NCI-H1092 (cell line): ENCODE measurements at places on chromosomes 11 and 22.

DNA sequence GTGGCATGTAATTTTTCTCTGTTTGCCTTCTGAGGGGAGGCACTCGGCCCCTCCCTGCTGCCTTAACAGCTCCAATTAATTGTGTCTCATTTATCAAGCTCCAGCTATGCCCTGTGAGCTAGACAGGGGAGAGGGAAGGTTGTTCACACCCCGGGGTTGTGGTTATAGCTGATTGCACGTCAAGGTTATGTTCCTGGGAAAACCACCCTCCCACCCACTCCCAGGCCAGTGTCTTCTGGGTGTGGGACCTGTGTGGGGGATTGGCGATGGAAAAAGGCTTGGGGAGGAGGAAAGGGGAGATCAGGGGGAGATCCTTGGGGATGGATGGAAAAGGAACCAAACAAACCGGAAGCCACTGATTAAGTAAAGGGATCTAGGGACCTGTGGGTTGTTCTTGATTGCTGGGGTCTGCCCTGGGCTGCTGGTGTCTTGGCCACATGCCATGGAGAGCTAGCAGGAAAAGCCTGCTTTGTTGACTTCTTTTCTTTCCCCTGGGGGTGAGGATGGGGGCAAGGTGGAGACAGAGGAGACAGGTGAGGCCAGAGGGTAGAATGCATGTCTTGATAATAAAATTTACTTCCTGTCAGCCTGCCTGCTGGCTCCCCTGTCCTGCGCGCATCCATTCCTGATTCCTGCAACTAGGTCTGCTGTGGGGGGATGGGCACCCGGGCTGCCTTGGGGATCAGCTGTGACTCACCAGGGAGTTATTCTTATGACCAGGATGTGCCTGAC lies 13.5 kb upstream of the SORL1-AS1 start:
- peak; percentile 74 for DNase-seq

GRCh38 chr11:103545551-103545950 lies 436.3 kb downstream of the DYNC2H1 start:
- no peak for DNase-seq

- DNase-seq, result no peak
Measured at GRCh38 chr22:30272781-30273601, 6.3 kb upstream of the OSM start.

GRCh38 chr11:73087730-73088129 lies 54.4 kb downstream of the FCHSD2 start:
- DNase-seq, result no peak

DNA sequence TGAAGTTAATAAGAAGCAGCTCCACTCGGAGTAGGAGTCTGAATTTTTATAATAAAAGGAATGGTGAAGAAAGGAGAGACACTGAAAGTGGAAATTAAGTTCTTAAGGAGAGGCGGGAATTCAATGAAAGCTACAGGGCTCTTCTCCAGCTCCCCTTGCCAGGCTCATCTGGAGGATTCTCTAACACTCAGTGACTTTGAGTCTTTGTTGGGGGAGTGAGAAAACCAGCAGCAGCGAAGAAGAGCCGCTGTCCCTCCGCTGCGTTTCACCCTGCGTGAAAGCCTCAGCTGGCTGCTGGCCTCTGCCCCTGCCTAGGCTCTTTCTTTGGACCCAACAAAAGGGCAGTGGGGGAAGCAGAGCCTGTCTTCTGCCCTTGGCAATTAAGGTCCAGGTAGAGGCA lies 113.0 kb downstream of the NTM start:
- DNase-seq, result no peak

DNA sequence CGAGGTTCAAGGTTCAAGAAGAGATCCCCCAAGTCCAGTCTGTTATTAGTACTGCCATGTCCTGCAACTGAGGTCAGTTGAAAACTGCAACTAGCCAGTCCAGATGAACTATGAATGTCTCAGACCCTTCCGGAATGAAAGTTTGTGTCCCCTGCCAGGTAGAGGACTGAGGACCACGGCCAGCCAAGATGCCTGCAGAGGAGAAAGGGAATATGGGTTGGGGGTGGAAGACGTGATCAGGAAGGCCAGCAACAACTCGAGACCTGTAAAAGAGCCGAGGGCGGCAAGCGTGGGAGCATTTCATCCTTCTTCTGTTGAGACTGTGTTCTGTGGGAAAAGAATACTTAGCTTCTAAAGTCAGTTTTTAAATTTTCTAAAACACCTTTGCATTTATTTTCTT lies 572.4 kb upstream of the B3GAT1 start:
- no peak for DNase-seq

GRCh38 chr22:38452373-38453065 lies 2.5 kb downstream of the KCNJ4 start:
- no peak for DNase-seq

DNA sequence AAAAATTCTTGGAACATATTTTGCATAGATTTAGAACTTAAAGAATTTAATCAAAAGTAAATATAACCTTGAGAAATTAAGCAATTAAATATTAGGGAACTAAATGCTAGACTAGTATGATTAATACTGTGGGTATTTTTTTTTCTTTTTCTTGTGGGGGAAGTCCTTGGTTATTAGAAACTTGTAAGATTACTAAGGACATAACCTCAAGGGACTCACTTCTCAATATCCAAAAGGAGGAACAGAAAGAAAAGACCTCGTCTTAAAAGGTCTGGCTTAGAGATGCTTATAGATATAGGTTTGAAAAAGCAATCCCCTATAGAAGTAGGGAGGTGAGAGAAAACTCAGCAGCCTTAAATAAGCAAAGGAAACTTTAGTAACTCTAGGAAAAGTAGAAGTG lies 368.5 kb downstream of the INSC start:
- DNase-seq, result no peak

DNA sequence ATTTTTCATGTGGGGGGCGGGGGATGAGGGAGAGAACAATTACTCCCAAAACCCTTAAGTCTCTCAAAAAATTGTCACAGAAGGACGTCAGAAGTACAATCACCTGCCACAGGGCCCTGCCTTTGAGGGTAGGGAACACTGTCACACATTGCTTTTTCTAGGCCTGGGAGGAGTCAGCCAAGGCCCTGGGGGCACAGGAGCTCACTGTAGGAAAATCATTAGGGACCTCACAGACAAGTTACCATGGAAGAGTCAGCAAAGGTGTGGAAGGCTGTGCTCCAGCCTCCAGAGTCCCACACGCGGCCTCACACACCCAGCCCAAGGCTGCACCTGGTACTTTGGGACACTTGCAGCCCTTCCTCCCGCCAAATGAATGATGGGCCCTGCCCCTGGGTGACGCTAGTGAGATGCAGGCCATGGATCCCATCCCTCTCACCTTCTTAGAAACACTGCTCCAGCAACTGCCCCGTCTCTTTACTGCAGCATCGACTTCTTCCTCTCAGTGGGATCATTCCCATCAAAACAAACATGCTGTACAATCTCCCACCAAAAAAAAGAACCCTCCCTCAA lies 3.3 kb downstream of the PLEKHA7 start:
- no peak for DNase-seq

DNA sequence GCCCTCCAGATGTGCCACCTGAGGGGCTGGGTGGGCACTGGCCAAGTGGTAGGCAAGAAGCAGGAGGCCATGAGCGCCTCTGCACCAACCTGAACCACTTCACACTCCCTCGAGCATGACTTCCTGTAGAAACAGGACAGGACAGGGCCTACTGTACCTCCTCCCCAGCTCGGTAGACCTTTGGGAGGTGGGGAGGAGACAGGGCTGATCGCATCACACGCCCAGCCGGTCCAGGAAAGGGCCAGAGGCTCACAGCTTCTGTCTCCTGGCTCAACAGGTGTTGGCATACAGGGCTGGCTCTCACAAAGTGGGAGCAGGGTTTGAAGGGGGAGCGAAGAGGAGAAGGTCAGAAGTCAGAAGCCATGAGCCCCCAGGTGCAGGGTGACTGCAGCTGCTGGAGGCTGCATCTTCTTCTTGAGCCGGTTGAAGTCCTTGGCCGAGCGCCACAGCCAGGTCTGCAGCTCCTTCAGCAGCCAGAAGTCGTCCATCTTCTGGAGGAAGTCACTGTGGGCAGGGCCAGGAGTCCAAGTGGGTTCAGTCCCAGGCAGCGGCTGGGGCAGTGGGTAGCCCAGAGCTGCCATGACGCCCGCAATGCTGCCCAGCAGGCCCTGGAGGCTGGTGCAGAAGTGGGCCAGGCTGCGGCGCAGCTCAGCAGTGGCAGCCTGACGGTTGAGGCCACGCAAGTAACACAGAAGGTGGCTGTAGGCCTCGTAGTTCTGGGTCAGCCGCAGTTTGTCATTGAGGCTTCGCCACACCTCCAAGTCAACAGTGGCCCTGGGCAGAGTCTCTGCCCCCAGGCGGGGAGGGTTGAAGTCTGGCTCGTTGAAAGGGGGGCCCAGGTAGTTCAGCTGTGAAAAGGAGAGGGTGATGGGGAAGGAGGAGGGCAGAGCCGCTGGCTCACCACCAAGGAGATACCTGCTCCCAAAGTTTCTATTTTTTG lies 8.3 kb downstream of the CLCF1 start:
- no peak for DNase-seq

DNA sequence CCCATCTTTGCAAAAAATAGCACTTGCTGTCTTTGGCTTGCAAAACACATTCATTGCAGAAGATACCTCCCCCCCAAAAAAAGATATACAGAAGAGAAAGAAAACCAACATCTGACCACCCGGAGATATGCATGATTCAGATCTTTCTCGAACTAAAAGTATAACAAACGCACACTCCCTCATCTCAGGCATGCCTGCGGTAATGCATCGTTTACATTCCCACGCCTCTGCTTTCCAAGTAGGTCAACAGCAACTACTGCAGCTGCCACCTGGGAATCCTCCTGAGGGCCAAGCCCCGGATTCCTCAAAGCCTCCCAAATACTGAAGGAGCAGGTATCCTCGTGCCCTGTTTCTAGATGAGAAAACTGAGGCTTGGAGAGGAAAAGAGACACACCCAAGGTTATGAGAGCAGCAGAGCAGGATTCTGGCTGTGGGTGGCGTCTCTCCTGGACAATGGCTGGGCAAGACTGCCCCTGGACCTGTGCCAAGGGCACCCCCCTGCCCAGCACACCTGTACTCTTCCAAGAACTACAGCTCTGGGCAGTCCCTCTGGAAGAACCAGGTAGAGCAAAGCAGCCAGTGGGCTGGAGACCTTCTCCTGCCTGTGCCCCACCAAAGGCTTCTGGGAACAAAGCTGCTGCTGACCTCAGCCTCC lies 38.1 kb downstream of the NUP50 start:
- no peak for DNase-seq

- DNase-seq, result no peak
Measured at GRCh38 chr11:123292647-123293046, 97.6 kb upstream of the CLMP start.

GRCh38 chr11:3880724-3881123 lies 25.3 kb downstream of the STIM1 start:
- DNase-seq, result no peak

- no peak for DNase-seq
Measured at GRCh38 chr11:39972461-39972860, 1487.0 kb downstream of the LRRC4C start.

GRCh38 chr11:131600628-131601027 lies 230.2 kb downstream of the NTM start:
- DNase-seq, result no peak

GRCh38 chr11:113728814-113729213 lies 22.7 kb upstream of the TMPRSS5 start:
- no peak for DNase-seq

- DNase-seq, result no peak
Measured at GRCh38 chr22:36874736-36875135, 13.9 kb downstream of the NCF4 start.

DNA sequence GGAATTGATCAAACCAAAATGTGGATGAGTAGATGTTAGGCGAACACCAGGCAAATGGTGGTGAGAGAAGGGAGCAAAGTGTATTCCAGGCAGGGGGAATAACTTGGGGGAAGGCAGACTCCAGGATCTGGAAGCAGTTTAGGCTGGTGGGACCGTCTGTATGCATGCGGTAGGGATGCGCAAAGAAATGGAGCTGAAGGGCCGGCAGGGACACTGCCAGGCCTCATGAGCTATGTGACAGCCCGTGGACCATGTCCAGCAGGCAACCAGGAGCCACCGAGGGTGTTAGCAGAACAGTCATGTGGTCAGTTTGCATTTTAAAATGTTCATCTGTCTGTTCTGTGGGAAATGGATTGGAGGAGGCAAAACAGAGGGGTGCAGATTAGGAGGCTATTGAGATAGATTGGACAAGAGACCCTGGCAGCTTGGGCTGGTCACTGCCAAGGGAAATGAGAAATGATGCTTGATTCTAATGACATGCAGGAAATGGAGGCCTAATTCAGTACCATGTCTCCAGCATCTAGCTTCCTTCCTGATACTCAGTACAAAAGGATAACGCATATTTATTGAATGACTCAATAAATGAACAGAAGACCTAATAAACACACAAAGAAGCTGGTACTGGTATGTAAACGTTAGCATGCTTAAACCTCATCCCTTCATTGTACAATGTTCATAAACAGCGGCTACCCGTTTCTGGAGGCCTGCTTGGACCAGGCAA lies 412.4 kb downstream of the BUD13 start:
- DNase-seq, result no peak

- no peak for DNase-seq
Measured at GRCh38 chr11:111745719-111746504, 20.3 kb downstream of the PPP2R1B start.

DNA sequence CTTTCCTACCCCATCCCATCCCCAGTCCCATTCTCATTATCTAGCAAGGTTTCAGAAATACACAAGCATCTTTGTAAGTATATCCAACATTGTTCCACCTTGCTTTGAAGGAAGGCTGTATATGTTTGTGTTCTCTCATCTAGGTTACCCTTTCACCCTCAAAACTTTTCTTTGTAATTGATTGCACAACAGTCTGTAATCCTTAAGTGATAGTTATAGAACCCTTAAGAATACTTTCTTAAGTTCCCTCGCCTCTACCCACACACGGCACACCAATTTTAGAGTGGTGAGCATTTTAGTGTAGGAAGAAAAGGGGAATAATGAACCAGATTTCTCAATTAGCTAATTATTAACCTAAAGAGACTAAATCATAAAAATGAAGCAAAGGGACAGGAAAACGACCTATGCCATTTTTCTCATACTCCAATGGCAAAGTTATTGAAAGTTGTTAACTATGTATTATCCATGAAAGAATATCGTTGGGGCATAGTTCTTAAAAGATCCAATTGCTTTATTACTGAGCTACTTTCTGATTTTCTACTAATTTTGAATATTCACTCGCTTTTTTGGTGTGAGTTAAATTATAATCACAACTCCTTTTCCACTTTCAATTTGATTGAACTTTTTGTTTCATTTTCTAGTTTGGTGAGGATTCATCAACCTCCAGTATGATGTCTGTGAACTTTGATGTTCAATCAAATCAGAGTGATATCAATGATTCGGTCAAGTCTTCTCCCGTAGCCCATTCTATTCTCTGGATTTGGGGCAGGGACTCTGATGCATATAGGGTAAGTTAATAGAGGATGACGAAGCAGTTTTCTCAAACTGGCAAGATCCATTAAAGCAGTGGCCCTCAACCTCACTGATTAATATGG lies 44.9 kb downstream of the TTC17 start:
- DNase-seq, result no peak

DNA sequence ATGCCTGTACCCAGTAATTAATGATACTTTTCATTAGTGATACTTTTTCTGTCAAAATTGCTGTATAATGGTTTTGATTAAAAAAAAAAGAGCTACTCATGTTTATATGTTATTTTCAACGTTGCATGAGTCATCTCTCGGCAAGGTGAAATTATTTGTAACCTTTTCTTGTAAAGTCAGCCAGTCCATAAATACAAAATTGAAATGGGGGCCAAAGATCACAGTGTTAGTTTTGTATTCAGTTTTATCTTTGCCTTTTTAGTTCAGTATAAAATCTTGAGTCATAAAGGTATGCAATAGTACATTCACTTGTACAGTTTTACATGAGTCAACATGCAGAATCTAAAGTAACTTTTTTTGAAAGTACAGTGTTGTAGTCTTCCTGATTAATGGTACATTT lies 4.3 kb downstream of the ARHGEF12 start:
- DNase-seq, result no peak
